ENCODE measurements at places on chromosomes 13 and 19. TPM values are rescaled to one million over a fixed set of nuclear protein-coding genes. Genes with fewer than 3 reads are reported as not detected.

GRCh38 chr19:34131100-34131499 is 41.2 kb upstream of the LSM14A start:
- no peak for DNase-seq

DNA sequence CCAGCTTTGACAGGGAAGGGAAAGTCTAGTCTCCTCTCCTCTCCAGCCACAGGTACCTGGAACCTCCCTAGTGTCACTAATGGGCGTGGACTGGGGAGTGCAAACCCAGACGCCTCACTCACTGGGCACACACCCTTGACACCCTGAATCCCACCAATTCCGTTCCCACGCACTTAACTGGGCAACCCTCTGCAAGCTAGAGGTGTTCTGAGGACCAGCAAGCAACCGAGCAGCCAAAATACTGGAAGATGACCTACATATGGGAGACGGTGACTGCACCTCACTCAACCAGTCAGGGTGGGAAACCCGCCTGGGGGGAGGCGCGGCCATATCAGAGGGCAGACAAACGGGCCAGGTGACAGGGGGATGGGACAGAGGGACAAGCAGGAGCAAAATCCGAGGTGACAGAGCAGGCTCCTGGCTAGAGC is 991 bp downstream of the ABHD17A start:
- no peak for DNase-seq

- DNase-seq, result peak; percentile 11
Observed at GRCh38 chr13:113919761-113920559, 53.9 kb downstream of the C13orf46 start.

- DNase-seq, result no peak
Observed at GRCh38 chr13:47680748-47681147, 320.3 kb downstream of the SUCLA2 start.

Gene ODAD3
- total RNA-seq, result 0.22 TPM
